CD4-positive, alpha-beta T cell (primary cell): ENCODE measurements at places on chromosomes 3 and 15. TPM values are rescaled to one million over a fixed set of nuclear protein-coding genes. Genes with fewer than 3 reads are reported as not detected.

DNA sequence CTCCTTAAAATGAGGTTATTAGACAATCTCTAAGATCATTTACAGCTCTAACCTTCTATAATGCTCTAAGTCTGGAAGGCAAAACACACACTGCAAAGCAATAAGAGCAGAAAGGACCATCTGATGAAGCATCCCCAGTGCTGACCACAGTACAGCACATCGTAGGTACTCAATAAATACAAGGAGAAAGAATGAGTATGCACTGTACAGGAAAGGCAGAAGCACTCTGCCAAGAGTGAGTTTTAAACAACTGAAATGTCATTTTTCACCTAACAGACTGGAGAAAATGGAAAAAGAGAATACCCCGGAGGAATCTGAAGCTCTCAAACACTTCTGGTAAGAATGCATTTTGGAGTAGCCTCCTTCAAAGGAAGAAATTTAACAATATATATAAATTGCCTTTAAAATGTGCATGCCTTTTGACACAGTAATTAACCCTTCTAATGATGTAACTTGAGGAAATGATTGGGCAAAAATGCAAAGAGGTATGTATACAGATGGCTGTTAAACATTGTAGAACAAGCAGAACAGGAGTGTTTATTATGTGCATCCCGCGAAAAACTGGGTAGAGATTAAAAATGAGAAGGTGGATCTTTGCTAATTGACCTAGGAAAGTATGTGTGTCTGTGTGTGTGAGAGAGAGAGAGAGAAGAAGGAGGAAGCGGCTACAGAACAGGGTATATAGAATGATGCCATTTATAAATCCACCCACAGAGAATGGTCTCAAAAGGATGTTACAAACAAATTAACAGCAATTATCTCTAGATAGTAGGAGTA, 8.0 kb upstream of the OXTR start:
- no peak for DNase-seq

- no peak for DNase-seq
Measured at GRCh38 chr3:139238281-139239030, 105.4 kb upstream of the MRPS22 start.

- no peak for DNase-seq
Measured at GRCh38 chr3:65963787-65964677, 74.7 kb downstream of the MAGI1 start.

- DNase-seq = no peak
Measured at GRCh38 chr3:190183121-190183520, 62.4 kb upstream of the P3H2 start.

- no peak for DNase-seq
Measured at GRCh38 chr15:56351353-56351752, 13.9 kb upstream of the TEX9 start.

- DNase-seq = no peak
Measured at GRCh38 chr15:41495736-41496599, 2.3 kb downstream of the ITPKA start.

PLSCR5 gene
- not detected for total RNA-seq

ACKR2 gene
- total RNA-seq = 0.42 TPM

PIERCE2 gene
- total RNA-seq = not detected
